ENCODE measurements at places on chromosomes 4 and X. TPM values are rescaled to one million over a fixed set of nuclear protein-coding genes. Genes with fewer than 3 reads are reported as not detected.

GCNA gene
- total RNA-seq: 0.70 TPM

- peak; percentile 48 for DNase-seq
Observed at GRCh38 chrX:44871931-44872820, 812 bp upstream of the KDM6A start.

DNA sequence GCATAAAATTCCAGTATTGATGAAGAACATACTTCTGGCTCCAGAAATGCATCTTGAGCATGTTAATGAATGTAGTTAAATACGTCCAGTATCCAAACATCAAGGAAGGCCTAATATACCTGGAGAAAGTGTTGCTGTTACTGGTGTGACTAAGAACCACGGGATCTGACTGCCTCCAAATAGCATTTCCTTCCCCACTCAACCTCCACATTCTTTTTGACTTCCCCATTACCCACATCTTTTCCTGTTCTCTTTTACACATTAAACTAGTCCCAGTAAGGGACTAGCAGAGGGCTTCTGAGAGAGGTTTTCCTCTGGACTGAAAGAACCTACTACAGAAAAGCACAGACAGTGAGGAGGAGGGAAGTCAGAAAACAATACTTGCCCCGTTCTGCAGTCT lies 482.8 kb upstream of the HTR2C start:
- no peak for DNase-seq

DNA sequence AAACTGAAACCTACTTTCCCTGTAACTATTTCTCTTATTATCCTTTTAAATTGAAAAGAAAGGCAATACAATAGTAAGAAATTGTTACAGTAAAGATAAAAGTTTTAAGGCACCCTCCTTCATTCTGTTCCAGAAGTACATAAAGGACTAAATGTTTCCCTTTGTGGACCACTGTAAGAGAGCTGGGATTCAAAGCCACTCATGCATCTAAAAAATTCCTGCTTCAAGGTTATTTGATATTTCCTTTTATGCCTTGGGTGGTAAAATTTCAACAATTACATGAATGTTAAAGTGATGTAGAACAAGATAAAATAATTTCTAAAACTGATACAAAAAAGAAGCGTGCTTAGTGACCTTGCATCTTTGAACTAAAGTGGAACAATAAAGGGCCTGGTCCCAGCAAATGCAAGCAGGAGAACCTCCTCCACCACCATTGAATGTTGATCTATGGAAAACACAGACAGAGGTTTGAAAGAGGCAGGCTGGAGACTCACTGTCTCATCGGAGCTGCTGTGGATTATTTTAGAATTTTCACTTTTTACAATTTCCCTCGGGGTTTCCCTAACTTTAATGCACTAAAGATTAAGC lies 42.3 kb upstream of the PRSS12 start:
- DNase-seq: no peak
